NCI-H2171 (cell line): ENCODE measurements at places on chromosomes 4 and X.

- no peak for DNase-seq
Observed at GRCh38 chrX:153459986-153460385, 10.4 kb downstream of the HAUS7 start.

GRCh38 chr4:3655485-3655884, 110.7 kb upstream of the ADRA2C start:
- DNase-seq, result no peak

DNA sequence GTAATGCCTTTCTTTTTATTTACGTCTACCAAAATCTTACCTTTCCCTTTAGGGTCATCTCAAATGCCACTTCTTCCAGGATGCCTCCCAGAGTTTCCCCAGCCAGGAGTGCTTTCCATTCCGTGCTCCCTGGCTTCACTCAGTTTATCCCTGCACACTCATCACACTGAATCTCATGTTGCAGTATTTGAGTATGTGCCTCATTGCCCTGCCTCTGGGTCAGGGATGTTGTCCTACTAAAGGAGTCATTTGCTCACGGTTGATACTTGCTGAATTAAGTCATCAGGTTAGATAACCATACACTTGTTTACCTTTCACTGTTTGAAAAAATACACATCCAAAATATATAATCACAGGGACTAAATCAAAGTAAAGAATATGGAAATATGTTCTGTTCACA, 356.2 kb upstream of the GATB start:
- DNase-seq, result no peak

GRCh38 chr4:110492522-110492921, 16.6 kb downstream of the ENPEP start:
- no peak for DNase-seq

DNA sequence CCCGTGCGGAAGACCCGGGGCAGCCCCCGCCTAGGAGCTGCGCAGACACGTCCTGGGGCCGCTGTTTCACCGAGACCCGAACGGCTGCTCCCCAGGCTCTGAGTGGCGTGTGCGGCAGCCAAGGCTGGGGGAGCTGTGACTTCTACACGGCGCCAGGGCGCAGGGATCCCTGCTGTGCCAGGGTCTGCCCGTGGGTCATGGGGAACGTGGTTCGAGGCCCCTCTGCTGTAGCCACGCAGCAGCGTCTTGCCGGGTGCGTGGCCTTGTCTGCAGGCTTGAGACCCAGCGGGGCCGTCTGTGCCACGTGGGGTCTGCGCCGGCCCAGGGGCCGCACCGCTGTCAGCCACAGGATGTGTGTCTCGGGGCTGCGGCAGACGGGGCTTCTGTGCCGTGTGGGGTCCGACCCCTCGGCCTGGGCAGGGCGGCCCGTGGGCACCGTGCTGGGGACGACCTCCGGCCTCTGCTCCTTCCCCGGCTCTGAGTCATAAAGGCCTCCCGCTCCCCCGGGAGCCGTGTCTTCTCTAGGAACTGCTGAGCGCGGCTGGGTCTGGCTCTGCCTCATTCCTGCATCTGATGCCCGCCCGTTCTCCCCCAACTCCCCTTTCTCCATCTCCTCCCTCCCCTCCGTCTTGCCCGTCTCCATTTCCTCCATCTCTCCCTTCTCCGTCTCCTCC, 12.7 kb upstream of the GTPBP6 start:
- DNase-seq, result peak; percentile 14

DNA sequence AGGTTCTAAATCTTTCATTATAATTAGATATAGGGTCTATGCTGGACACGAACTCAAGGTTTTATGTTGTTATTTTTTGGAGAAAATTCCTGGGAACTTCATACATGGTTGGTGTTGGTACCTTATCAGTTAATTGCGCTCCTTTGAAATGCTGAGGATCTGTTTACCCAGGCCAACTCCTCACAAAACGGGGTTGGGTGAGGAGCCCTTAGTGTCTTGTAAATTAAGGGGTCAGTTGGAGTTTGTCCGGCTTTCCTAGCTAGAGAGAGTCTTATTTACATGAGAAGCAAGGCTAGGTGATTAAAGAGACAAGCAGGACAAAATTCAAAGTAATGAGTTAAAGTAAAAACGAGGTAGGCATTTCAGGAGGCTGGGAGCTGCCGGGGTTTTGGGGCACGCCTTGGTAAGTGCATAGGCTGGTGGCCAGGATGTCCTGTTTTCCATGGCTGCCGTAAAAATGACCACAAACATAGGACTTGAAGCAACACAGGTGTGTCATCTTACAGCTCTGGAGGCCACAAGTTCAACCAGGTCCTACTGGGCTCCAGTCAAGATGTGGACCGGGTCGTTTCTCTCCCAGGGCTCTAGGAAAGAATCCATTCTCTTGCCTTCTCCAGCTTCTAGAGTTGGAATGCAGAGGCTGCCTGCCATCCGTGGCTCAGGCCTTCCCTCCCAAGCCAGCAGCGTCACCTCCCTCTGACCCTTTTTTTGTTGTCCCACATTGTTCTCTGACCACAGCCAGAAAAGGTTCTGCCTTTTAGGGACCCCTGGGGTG, 19.8 kb downstream of the PSAPL1 start:
- DNase-seq, result no peak

GRCh38 chrX:86023811-86024210, 23.5 kb downstream of the CHM start:
- no peak for DNase-seq

DNA sequence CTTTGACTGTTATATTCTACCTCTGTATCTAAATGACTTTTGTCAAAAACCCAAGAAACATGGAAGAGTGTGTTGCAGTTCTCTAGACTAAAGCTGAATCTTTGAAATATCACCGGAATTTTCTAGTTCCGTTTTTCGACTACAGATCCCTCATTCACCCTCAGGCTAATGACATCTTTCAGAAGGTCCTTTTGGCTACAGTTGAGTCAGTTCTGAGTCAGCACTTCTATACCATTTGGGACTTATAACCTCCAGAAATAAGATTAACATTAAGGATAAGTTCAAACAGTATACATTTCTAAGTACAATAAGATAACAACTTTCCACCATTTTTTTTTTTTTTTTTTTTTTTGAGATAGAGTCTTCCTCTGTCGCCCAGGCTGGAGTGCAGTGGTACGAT, 331.0 kb upstream of the CPXCR1 start:
- no peak for DNase-seq

DNA sequence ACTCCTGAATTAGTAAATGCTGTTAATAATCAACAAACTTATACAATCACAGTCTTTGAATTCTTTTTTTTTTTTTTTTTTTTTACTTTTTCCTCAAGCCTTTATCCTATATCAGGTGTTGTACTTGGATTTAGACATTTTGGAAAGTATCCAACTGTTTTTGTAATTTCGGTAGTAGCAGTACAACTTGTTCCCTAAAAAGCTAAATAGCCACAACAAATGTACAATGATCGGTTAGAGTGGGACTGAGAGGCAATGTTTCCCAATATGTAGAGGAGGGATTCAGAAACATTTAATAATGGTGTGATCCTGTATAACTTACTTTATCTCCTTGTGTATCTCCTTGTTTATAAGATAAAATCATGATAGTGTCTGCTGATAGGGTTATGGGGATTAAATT, 343.1 kb downstream of the GRID2 start:
- DNase-seq, result no peak

GRCh38 chr4:3239303-3239702, 9.7 kb upstream of the MSANTD1 start:
- DNase-seq, result no peak

DNA sequence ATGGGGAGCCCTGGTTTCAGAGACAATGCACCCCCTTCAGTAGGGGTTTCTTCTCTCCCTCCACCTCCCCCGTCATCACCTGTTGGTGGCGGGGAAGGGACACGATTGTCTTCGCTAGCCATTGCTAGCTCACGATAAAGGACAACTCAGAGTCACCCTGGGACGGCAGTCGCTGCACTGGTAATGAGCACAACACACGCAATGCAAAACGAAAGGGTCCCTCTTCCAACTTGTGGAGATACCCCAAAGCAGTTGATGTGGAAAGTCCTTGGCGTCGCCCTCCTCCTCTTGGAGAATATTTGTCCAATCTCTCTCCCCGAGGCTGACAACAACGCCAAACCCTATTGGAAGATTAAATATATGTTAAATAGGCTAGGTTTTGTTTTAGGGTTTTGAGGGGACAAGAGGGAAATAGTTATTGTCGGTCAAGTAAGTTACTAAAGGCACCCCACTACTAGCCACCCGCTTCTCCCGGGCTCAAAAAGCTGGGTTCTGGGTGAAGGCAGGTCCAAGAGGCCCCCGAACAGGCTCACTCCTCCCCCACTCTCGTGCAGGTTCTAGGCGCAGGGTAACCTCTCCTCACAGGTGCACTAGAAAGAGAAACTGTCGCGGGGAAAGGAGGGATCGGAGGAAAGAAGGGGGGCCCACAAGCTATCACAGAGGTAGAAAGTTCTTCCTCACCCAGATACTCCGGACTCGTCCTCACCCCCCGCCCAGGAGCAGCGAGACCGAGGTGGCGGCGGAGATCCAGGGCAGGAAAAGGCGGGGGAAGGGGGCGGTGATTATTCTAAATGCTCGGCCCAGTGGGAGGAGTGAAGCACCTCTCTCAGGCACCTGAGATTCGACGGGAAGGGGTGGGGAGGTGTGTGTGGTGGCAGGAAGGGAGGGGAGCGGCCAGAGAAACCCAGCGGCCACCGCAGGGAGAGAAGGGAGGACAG, at the start of gene LRBA:
LRBA (minus strand) TSS at position 764 of the 938 bp plus-strand sequence; CDS start at position 122, 642 bp downstream.
- DNase-seq, result peak; percentile 55
